CD4-positive, alpha-beta T cell treated with Interleukin-6 for 4 hours (primary cell): ENCODE measurements at places on chromosomes 6 and 20.

GRCh38 chr6:81734081-81734480 lies 18.4 kb downstream of the TENT5A start:
- no peak for DNase-seq

DNA sequence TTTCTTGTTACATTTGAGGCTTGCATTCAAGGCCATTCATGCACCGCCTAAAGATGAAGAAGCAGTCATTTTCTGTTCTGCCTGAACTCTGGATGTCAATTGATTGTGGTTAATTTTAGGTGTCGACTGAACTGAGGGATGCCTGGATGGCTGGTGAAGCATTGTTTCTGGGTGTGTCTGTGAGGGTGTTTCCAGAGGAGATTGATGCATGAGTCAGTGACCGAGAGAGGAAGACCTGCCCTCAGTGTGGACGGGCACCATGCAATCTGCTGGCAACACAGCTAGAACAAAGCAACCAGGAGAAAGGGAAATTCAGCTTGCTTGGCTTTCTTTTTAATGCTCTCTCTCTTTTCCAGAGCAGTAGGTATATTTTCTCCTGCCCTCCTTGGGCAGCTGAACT lies 164.1 kb upstream of the ECI2 start:
- no peak for DNase-seq

- peak; percentile 1 for DNase-seq
These were observed 76.0 kb downstream of the AIG1 start for GRCh38 chr6:143136647-143137046.

GRCh38 chr6:2245877-2246863 lies 765 bp upstream of the GMDS start:
- peak; percentile 66 for DNase-seq

GRCh38 chr20:30484749-30485070 lies 772.8 kb upstream of the DEFB115 start:
- DNase-seq: no peak
